KG1 (cell line): ENCODE measurements at places on chromosomes 4 and X.

DNA sequence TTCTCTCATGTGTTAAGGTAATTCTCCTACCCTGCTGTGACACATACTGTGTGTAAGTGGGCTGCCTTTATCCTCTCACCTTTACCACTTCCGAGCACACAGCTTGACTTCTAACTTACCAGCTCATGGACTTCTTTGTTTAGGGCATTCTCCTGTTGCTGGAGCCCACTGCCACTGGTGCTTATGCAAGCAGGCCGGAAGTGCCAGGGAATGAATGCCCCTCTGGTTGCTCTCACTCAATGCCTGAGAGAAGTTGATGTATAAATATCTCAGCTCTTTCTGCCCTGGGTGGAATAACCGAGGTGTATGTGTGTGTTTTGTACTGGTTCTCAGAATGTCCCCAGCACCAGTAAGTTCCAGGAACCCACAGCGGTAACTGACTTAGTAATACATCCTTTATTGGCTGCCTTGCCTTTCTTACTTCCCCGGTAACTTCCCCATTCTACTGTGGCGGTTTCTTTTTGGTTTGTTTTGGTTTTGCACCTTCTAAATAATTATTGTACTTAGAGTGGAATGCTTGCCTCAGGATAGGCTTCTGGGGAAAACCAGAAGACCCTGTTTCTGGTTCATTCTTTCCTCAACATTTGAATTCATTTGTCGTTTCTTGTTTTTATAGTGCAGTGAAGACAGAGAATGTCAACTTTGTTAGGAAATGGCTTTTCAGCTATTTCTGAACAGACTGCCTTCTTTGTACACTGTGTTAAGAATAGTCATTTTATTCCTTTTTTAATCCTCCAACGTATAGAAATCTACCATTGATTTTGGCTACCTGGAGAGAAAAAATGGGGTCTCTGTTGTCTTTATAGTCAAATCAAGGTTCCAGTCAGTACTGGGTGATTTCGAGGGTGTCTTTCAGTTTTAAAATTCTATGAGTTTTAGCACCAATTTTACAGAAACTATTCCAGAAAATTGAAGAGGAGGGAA, 45.4 kb downstream of the CXorf58 start:
- peak; percentile 35 for DNase-seq

DNA sequence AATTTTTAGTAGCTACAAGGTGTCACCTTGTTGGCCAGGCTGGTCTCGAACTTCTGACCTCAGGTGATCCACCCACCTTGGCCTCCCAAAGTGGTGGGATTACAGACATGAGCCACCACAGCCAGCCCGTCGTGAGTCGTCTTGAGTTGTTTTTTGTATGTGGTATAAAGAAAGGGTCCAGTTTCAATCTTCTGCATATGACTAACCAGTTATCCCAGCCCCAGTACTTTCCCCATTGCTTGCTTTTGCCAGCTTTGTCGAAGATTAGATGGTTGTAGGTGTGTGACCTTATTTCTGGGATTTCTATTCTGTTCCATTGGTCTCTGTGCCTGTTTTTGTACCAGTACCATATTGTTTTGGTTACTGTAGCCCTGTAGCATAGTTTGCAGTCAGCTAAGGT, 105.9 kb downstream of the OR13H1 start:
- no peak for DNase-seq

- no peak for DNase-seq
Measured at GRCh38 chr4:89356086-89356485, 48.5 kb upstream of the GPRIN3 start.

GRCh38 chr4:37439809-37440474, 195.4 kb downstream of the NWD2 start:
- DNase-seq, result no peak

DNA sequence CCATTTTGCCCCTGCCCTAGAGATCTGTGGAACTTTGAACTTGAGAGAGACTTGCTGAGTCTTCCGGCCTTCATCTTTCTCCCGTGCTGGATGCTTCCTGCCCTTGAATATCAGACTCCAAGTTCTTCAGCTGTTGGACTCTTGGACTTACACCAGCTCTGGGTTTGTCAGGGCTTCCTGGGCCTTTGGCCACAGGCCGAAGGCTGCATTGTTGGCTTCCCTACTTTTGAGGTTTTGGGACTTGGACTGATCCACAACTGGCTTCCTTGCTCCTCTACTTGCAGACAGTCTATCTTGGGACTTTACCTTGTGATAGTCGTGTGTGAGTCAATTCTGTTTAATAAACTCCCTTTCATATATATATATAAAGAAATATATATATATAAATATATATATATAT, 1071.0 kb downstream of the ADGRL3 start:
- no peak for DNase-seq

DNA sequence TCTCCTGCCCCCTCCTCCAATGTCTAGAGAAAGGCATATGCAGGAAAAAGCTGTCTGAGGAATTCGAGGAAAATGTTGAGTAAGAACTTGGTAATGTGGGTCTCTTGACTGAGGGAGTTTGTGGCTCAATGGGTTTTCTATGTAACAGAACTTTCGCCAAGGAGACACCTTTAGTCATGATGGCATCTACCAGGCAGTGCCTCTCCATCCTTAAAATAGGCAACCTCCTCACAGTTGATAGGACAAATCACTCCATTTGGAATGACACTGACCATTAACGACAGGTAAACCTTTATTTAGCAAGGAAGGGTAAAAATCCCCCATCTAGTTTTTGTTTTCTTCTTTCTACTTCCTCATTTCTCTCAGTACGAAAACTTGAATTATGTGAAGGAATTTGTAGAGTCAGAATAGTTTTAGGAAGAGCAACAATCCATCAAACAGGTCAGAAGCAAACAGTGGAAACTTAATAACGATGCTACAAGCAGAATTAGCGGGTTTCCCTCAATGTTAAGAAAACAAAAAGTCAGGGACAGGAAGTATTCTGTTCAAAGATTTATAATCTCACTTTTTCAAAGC, 2.7 kb downstream of the GSX2 start:
- DNase-seq, result no peak

DNA sequence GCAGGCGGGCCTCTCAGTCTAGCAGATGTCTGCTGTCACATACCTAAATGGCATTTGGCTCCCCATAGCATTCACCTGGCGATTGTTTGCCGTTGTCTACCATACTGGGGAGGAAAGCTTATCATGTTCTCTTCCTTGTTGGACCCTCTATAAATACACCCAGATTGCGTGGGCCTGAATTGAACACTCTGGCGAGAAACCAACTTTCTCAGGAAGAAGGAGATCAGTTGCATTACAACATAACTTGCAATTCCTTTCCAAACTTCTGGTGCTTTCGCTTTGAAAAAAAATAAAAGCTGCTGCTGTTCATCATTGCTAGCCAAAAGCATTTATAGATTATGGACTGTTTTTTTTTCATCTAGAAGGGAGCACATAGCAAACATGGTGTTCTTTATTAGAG, 230.0 kb upstream of the GPC4 start:
- no peak for DNase-seq

DNA sequence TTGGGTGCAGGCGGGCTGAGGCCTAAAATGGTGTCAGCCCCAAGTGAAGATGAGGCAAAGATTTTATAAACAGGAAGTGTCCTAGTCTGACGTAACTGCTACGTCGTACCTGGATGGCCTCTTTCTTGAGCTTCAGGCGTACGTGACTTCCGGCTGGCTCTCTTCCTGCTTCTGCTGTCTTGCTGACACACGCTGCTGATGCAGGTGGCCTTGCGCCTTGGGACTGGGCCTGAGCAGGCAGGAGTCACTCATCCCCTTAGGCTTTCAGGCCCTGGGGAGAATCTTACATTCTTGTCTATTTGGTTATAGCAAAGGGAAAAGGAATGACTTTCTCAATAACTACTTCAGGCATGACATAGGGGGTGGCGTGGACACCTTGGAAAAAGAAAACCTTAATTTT, 20.1 kb upstream of the ABRAXAS1 start:
- no peak for DNase-seq

GRCh38 chrX:43595931-43596330, 60.2 kb upstream of the MAOA start:
- no peak for DNase-seq

DNA sequence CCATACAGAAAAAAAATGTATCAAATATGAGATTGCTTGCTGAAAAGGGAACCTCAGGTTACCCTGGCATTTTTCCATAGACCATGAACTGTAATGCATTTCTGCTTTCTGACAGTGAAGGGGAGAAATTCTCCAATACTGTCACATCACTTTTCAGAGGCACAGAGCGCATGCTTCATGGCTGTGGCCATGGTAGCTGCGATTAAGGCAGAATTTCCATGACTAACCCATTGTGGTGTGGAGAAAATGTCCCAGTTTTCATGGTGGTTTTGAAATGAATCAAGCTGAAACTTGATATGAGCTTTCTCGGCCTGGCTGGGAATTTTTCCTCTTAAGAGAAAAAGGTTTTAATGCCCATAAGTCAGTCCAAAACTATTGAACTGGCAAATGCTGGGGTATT, 39.5 kb upstream of the MAP3K15 start:
- DNase-seq, result no peak

GRCh38 chr4:43867908-43868307, 580.7 kb downstream of the KCTD8 start:
- DNase-seq, result no peak

DNA sequence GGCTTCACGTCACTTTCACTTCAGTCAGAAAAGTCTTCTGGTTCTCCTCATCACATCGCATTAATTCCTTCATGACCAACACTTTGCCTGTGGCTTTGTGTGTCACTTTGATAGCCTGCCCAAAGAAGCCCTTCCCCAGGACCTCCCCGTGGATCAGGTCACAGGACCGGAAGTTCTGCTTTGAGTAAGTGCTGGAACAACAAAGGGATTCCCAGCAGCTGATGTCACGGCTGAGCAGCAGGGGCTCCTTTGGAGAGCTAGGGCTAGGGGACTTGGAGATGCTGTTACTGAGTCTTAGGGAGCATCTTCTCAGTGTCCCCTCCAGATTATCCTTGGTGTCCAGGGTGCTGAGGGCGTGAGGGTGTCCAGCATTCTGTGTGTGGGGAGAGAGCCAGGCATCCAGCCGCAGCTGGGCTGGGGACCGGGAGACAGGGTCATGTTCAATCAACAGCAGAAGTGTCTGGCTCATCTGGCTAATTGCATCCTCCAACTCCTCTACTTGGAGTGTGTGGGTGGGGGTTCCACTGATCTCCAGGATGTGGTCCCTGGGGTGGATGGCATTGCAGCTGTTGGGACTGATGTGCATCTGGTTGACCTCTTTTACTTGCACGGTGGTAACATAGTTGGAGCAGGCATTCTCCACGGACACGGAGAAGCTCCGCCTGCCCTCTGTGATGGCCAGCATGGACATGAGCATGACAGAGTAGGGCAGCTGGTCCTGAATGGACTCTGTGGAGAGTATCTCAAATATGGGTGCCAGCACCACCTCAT, 39.2 kb upstream of the ARHGAP6 start:
- no peak for DNase-seq

- no peak for DNase-seq
Measured at GRCh38 chrX:51931566-51932150, 38.2 kb downstream of the MAGED1 start.

DNA sequence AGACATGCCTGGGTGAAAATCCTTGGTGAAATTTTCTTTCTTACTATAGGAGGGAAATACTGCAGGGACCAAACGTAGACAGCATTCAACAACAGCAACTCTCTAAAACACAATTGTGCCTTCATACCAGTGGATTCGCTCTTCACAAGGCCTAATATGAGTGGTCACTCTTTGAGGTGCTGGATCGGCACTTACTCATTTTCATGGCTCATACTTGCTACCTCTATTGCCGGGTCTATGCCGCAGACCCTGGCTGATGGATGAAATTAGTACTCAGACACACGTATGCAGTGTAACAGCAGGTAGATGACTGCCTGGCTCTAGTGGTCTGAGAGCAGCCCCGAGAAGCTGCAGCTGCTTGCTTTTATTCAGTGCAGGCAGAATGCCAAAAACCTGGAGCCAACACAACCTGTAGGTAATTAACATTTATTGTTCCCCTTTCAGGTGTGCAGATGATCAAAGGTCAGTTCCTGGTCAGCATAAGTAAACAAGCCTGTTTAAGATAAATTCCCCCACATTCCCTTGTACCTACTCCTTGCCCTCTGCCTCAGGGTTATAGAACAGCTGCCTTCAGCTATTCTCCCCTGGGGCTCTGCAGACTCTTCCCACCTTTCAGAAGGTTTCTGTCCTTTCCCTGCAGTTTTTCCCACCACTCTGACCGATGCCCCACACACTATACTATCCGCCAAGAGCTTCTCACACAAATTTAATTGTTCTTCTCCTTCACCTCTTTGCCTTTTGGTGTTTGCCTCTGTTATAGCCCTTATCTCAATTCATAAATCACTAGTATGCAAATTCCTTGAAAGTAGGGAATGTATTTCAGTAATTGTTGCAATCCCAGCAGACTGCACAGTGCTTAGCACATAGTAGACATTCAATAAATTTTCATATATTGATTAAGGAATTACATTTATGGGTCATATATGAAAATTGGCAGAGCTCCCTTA, 210.0 kb downstream of the SPANXN3 start:
- no peak for DNase-seq

DNA sequence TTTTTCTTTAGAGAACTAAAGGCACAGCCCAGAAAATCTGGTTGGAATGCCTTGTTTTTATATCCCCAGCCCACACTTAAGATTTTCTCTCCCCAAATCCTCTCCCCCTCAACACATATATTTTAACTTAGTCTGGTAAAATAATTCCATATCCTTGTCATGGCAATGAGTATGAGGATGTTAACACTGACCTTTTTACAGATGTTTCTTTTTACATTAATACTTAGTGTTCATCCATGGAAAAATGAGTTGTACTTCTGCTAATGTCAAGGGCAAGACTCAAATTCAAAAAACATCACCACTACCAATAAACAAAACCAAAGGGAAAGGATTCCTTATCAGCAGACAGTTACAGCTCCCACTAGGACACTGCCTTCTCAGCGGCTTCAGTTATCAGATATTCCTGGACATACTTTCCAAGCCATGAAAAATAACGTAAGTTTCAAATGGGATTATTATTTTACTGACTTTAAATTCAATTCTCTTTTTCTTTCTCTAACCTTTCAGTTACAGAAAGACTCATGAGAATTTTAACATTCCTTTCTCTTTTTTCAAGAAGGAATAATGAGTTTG, 83.3 kb downstream of the RASL11B start:
- no peak for DNase-seq

DNA sequence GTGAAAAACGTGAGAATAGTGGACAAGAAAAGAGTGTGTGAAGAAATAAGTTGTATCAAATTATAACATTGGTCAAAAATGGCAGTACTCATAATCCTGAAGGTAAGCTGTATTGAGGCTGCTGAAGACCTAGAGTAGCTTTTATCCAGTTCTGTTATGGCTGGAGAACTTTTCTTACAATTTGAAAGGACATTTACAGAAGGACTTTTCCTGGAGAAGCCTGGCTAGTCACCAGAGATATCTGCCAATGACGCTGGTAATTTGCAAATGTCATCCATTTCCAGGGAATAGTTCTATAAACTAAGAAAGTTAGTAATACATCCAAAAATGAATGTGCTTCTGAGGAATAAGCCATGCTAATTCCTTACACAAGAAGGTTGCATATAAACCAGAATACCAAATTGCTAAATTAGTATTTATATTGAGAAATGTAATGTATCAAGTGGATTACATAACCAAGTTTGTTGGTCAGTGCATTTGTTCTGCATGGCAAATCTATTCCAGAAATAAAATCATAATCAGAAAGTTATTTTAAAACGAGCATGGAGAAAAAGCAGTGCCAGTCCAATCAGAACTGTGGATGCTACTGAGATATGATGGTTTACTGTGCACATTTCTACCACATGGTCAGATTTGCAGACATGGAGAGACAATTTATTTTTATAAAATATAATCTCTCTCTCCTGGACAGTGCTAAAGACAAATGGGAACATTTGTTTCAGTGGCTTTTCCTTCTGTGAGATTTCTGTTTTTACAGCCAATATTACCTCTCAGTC, 743.7 kb upstream of the HS3ST1 start:
- no peak for DNase-seq
